ENCODE measurements at places on chromosomes 3 and 15. TPM values are rescaled to one million over a fixed set of nuclear protein-coding genes. Genes with fewer than 3 reads are reported as not detected.

Gene TRPC1
- total RNA-seq: 33.6 TPM

Gene LXN
- total RNA-seq: 1.5 TPM

Gene XCR1
- total RNA-seq: not detected

Gene SERPINI2
- 2.7 TPM for total RNA-seq

Gene CLDN16
- total RNA-seq: 1.9 TPM

Gene METTL6
- 30.8 TPM for total RNA-seq

Gene CLK3
- 66.3 TPM for total RNA-seq

Gene OXTR
- 18.7 TPM for total RNA-seq

Gene MST1
- total RNA-seq: 10.9 TPM

Gene VEPH1
- 1.3 TPM for total RNA-seq

Gene SLC12A6
- 40.3 TPM for total RNA-seq

Gene MUSTN1
- 25.7 TPM for total RNA-seq

Gene NLGN1
- 57.0 TPM for total RNA-seq

Gene KCNAB1
- total RNA-seq: 35.0 TPM

Gene VIPR1
- 42.8 TPM for total RNA-seq

Gene FOXP1
- 111 TPM for total RNA-seq

Gene WDR5B
- total RNA-seq: 4.6 TPM

Gene STAB1
- 23.1 TPM for total RNA-seq

Gene DPH3
- total RNA-seq: 25.6 TPM

Gene STRA6
- total RNA-seq: 1.6 TPM

Gene CCR3
- total RNA-seq: not detected
